ENCODE measurements at places on chromosomes 1 and 21. TPM values are rescaled to one million over a fixed set of nuclear protein-coding genes. Genes with fewer than 3 reads are reported as not detected.

DNA sequence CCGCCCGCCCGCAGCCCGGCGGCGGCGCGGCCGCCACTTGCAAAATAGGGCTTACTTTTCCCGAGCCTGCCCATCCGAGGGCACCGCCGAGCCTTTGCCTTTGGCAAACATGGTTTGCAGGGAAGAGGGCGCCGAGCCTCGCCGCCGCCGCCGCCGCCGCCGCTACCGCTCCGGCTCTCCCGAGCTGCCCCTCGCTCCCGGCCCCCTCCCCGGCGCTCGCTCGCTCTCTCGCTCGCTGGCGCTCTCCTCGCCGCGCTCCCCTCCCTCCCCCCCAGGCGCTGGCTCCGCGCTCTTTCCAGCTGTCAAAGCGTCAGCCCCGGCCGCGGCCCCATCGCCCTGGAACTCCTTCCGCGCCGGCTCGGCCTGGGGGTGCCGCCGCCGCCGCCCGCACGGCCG, 298 bp downstream of the SSBP3 start:
- DNase-seq = no peak

GRCh38 chr21:36579898-36580297, 100.0 kb upstream of the CLDN14 start:
- no peak for DNase-seq

DNA sequence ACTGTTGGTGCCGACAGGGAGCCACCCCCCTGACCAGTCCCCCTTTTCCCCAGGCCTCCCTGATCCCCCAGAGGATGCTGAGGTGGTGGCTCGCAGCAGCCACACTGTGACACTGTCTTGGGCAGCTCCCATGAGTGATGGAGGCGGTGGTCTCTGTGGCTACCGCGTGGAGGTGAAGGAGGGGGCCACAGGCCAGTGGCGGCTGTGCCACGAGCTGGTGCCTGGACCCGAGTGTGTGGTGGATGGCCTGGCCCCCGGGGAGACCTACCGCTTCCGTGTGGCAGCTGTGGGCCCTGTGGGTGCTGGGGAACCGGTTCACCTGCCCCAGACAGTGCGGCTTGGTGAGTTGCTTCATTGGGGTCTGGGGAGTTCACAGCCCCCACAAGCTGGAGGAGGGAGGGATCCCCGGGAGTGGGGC, 89.2 kb downstream of the TRIM11 start:
- DNase-seq = no peak

- DNase-seq = no peak
Observed at GRCh38 chr1:203464226-203464625, 11.4 kb upstream of the PRELP start.

DNA sequence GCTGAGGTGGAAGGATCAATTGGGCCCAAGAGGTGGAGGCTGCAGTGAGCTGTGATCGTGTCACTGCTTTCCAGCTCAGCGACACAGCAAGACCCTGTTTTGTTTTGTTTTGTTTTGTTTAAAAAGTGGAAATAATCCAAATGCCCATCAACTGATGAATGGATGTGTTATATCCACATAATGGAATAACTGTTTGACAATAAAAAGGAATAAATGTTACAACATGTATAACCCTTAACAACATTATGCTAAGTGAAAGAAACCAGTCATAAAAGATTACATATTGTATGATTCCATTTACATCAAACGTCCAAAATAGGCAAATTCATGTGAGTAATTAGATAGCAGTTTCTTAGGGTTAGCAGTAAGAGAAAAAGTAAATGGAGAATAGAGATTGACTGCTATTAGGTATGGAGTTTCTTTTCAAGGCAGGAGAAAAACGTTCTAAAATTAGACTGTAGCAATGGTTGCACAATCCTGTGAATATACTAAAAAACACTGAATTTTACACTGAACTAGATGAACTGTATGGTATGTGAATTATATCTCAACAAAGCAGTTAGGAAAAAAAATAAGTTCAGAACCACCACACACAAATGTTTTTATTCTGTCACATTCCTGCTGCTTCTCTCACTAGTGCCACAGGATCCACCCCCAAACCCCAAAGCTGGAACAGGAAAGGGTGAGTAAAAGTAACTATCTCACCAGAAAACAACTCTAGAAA, 15.7 kb downstream of the FOXJ3 start:
- no peak for DNase-seq

The ATP1A2 gene
- total RNA-seq = not detected

GRCh38 chr1:1780598-1781525, 2.6 kb upstream of the NADK start:
- DNase-seq = no peak

GRCh38 chr1:209895709-209896108, 42.3 kb upstream of the SYT14 start:
- peak; percentile 93 for DNase-seq

Measured in epithelial cell of proximal tubule (primary cell).